ENCODE measurements at places on chromosomes 16 and 17. TPM values are rescaled to one million over a fixed set of nuclear protein-coding genes. Genes with fewer than 3 reads are reported as not detected.

The G6PC1 gene
- not detected for total RNA-seq

The P2RX1 gene
- total RNA-seq = not detected

The TBX2 gene
- not detected for total RNA-seq

The IRF8 gene
- not detected for total RNA-seq

The GSDMA gene
- total RNA-seq = 4.3 TPM

The JPH3 gene
- not detected for total RNA-seq

The KRTAP2-2 gene
- total RNA-seq = not detected

The SCNN1G gene
- total RNA-seq = not detected

The SEPTIN12 gene
- total RNA-seq = not detected

The IRX5 gene
- total RNA-seq = 4.8 TPM

The SLC13A2 gene
- not detected for total RNA-seq

The PRR35 gene
- total RNA-seq = not detected

The TBC1D3K gene
- total RNA-seq = not detected

The HS3ST3A1 gene
- total RNA-seq = 0.28 TPM

The KRT17 gene
- total RNA-seq = 3,975 TPM

The CDH5 gene
- total RNA-seq = not detected

The ZG16B gene
- total RNA-seq = 0.68 TPM

The LITAFD gene
- not detected for total RNA-seq

The HSD17B2 gene
- total RNA-seq = 1.3 TPM

The PLCG2 gene
- total RNA-seq = 1.8 TPM

The SLC6A2 gene
- not detected for total RNA-seq

All from foreskin keratinocyte (primary cell).